ENCODE measurements at places on chromosomes 2 and 18.

- H3K36me3 ChIP-seq: no peaks in the 10 kb centered on the region
- H3K27ac ChIP-seq: no peak overlapping the region
- DNase-seq: no peak
These were observed 687.8 kb downstream of the NUP35 start for GRCh38 chr2:183812091-183812490.

DNA sequence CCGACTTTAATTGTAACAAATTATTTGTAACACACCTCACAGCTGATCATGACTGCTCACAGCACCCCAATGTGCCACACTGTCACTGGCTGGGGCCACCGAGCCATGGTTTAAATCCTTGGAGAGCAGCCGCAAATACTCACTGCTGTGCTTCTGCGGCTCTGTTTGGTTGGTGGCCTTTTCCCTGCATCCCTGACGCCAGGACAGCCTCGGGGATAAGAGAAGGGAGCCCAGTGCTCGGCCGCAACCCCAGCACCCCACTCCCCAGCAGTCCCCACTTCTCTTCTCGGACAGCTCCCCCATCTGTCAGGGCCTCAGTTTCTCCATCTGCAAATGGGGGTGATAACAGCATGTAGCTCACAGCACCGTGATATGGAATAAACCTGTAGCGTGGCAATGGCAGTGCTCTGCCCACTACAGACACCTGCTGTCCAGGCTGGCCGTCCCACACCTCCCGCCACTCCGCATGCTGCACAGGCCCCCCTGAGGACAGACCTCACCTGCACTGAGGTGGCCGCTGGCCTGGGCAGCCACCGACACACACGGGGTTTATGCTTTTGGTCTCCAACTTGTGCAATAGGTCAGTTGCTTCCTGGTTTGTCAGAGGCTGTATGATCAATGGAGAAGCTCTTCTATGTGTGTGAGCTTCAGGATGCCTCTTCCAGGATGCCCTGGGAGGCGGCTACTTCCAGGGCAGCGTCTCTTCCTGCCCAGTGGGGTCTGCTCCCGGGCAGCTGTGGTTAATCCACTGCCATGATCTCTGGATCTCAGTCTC is 87.1 kb downstream of the NDUFA10 start:
- no peaks in the 10 kb centered on the region for H3K4me1 ChIP-seq
- H3K27me3 ChIP-seq: no peaks in the 10 kb centered on the region
- H3K36me3 ChIP-seq: no peaks in the 10 kb centered on the region
- no peak overlapping the region for H3K4me3 ChIP-seq
- H3K27ac ChIP-seq: no peak overlapping the region

- peak; percentile 7 for DNase-seq
- H3K4me3 ChIP-seq: no peak overlapping the region
- peaks cover 45% of the 10 kb centered on the region for H3K4me1 ChIP-seq
- H3K27me3 ChIP-seq: no peaks in the 10 kb centered on the region
- H3K36me3 ChIP-seq: no peaks in the 10 kb centered on the region
These were observed 25.3 kb upstream of the TNS1 start for GRCh38 chr2:218028189-218028495.

DNA sequence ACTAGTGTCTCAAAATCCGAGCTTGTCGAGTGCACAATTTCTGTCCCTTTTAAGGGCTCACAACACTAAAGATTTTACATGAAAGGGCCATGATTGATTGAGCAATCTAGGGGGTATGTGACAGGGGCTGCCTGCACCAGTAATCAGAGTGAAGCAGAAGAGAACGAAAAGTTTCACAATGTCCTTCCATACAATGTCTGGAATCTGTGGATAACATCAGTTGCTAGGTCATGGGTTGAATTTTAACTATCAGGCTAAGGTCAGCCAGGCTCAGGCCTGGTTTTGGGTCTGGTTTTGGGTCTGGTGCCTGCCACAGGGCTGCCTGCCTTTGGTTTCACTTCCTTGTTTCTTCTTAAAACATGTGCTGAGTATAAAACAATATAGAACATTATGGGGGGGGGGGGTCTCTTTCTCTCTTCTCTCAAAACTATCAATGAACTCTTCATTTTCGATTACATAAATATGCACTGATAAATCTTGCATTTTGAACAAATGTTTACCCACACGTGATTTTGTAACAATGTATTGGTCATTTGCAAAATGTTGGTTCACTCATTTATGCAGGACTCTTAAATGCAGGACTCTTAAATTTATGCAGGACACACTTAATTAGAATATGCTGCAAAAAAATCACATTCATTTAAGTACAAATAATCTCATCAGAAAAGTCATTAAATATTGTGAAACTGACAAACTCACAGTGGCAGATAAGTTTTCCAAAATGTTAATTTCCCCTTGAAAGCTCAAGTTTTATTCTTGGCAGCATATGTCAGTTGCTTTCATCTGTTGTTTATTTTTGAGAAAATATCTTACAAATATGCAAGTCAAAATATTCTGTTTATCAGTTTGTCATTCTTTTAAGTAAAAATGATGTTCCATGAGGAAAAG is 290.5 kb upstream of the KYNU start:
- no peaks in the 10 kb centered on the region for H3K4me1 ChIP-seq
- no peaks in the 10 kb centered on the region for H3K36me3 ChIP-seq
- H3K27me3 ChIP-seq: no peaks in the 10 kb centered on the region
- DNase-seq: no peak

DNA sequence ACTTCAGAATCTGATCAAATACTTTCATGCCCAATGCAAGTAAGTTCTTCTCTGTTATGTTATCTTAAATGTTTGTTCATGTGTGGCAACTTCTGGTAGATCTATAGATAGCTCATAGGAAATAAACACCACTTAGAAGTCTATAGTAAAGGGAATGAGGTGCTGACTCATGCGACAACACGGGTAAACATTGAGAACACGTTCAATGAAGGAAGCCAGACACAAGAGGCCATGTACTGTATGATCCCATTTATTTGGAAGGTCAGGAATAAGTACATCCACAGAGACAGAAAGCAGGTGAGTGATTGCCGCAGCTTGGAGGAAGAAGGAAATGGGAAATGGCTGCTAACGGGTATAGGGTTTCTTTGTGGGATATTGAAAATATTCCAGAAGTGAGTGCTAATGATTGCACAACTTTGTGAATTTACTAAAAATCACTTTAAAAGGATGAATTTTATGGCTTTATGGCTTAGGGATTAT is 95.4 kb downstream of the ITGB1BP1 start:
- H3K4me1 ChIP-seq: no peaks in the 10 kb centered on the region
- no peak for DNase-seq
- no peaks in the 10 kb centered on the region for H3K36me3 ChIP-seq
- no peak overlapping the region for H3K27ac ChIP-seq

GRCh38 chr18:50232419-50232818 is 33.9 kb downstream of the CFAP53 start:
- H3K36me3 ChIP-seq: no peaks in the 10 kb centered on the region
- H3K4me3 ChIP-seq: no peak overlapping the region
- no peak for DNase-seq
- no peaks in the 10 kb centered on the region for H3K4me1 ChIP-seq
- no peak overlapping the region for H3K27ac ChIP-seq

DNA sequence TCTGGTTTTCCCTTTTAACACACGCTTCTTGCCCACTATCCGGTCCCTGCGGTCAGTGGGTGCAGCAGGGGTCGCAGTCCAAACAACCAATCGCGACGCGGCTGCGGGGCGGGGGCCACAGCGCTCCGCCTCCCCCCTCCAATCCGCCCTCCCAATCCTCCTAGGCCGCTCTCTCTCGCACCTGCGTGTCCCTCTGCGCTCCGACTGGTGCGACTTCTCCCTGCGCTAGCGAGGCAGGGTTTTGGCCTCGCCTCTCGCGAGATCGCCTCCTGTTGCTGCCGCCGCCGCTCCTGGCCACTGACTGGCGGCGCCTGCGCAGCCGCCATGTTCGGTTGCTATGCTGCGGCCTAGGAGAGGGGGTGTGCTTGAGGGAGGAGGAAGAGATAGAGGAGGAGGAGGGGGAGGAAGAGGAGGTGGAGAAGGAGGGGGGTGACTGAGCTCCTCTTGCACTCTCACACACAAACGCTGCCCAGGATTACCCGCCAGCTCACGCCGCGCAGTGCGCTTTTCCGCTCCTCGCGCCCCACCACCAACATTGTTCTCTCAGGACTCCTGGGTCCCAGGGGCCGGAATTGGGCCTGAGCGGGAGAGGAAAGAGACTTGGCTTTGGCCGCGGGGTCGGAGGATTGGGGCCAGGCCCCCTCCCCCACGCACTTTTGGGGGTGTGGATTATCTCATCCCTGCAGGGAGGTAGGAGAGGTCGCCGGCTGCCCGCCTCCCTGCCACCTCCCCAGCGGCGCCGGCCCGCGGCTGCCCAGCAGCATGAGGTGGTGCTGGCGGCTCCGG is at the start of gene PTPN4:
Gene PTPN4 (plus strand): TSS at position 472 of the 786 bp plus-strand sequence. CDS start 49,932 bp downstream, outside the sequence.
- H3K27ac ChIP-seq: peak within 1 kb of the TSS; percentile 96
- H3K4me3 ChIP-seq: peak within 1 kb of the TSS; percentile 61
- peaks cover 47% of the 10 kb centered on the region for H3K4me1 ChIP-seq
- no peaks in the 10 kb centered on the region for H3K27me3 ChIP-seq
- peak; percentile 96 for DNase-seq

DNA sequence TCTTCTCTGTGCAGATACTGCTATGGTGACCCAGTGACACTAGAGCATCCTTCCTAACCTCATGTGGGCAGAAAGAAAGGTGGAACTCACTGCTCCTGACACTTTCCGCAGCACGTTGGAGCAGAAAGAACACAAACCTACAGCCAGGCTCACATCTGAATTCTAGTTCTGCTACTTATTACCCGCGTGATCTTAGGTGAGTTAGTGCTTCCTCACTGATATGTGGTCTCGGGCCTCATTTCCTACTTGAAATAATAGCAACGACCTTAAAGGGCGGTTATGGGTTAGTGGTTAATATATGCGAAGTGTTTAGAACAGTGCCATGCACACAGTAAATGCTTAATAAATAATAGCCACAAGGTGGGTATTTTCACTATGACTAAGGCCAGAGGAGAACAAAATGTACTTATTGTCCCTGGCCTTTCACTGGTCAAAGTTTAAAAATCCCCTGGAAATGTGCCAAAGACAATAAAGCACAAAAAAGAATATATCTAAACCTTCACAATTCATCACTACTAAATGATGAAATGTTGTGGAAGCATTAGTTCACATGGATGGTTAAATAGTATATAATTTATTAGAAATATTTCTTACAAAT is 66.6 kb downstream of the MYOM1 start:
- DNase-seq: no peak
- no peaks in the 10 kb centered on the region for H3K36me3 ChIP-seq
- peak overlapping the region; percentile 76 for H3K27ac ChIP-seq
- H3K4me3 ChIP-seq: no peak overlapping the region
- H3K4me1 ChIP-seq: peaks cover 21% of the 10 kb centered on the region
- H3K27me3 ChIP-seq: no peaks in the 10 kb centered on the region

DNA sequence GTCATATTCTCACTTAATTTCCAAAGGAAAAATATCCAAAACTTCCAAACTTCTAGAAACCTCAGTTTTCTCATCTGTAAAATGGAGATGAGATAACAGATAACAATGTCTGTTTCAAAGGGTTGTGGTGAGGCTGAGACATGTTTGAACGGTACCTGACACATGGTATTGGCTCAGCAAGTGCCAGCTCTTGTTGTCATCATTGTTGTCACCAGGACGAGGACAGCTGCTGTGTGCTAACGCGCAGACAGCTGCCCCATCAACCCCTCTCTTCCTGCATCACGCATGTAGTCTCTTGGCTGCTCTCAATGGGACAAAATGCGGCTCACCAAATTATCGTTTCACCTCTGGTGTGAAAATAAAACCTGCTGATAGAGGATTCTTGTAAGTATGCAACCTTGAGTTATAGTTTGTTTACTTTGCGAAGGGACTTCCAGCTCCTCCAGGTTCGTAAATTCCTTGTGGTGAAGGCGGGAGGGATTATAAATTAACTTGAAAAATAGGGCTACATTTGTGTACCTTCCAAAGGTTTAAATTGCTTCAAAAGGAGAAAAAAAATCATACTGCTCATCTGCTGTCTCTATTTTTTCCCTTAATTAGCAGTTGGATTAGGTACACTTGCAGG is 605.4 kb downstream of the BCL11A start:
- no peaks in the 10 kb centered on the region for H3K36me3 ChIP-seq
- H3K4me3 ChIP-seq: no peak overlapping the region
- H3K27me3 ChIP-seq: no peaks in the 10 kb centered on the region
- no peaks in the 10 kb centered on the region for H3K4me1 ChIP-seq
- no peak overlapping the region for H3K27ac ChIP-seq

DNA sequence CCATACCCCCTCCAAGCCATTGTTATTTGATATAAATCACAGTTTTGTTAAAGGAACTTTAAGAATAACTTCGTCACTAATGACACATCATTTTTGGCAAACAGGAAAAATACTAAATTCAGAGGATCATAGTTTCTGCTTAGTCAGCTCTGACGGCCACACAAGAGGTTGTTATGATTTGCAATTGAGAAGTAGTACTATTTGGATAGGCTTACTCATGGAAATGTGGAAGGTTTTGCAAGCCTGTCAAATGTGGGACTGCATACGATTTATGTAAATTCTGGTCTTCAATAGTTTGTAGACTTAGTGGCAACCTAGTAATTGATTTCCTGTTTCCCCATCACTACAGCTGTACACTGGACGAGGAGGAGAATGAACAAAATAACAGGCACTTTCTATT is 108.1 kb downstream of the ARHGEF33 start:
- peaks cover 86% of the 10 kb centered on the region for H3K36me3 ChIP-seq
- no peaks in the 10 kb centered on the region for H3K27me3 ChIP-seq
- H3K4me1 ChIP-seq: no peaks in the 10 kb centered on the region
- no peak overlapping the region for H3K4me3 ChIP-seq
- DNase-seq: no peak

DNA sequence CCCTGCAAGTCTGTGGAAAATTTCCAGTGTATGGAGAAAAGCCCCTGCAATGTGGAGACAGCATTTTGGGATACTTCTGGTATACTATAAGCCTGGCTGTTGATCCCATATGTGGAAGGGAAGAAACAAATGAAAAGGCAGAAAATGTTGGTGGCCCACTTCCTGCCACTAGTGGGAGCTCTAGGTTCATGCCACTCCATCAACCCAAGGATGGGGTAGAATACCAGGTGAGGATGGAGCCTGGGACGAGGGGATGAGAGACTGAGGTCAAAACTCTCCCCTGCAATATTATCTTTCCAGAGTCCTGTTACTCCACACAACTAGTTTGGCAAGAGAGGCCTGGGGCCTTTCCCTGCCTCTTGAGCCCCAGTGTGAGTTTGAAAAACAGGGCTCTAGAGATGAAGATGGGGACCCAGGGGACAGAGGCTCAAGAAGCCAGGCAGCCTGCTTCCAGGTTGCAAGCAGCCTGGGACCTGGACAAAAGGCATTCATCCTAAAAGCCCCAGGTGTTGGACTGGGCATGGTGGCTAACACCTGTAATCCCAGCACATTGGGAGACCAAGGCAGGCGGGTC is 31.9 kb downstream of the BMP10 start:
- H3K27ac ChIP-seq: no peak overlapping the region
- H3K27me3 ChIP-seq: no peaks in the 10 kb centered on the region
- H3K36me3 ChIP-seq: no peaks in the 10 kb centered on the region
- DNase-seq: no peak
- peaks cover 4% of the 10 kb centered on the region for H3K4me1 ChIP-seq

All from gastrocnemius medialis (tissue), 4 donors.